ENCODE measurements at places on chromosomes 2 and 18. TPM values are rescaled to one million over a fixed set of nuclear protein-coding genes. Genes with fewer than 3 reads are reported as not detected.

- ATAC-seq: no peak
Measured at GRCh38 chr2:141770530-141770929, 360.3 kb downstream of the LRP1B start.

DNA sequence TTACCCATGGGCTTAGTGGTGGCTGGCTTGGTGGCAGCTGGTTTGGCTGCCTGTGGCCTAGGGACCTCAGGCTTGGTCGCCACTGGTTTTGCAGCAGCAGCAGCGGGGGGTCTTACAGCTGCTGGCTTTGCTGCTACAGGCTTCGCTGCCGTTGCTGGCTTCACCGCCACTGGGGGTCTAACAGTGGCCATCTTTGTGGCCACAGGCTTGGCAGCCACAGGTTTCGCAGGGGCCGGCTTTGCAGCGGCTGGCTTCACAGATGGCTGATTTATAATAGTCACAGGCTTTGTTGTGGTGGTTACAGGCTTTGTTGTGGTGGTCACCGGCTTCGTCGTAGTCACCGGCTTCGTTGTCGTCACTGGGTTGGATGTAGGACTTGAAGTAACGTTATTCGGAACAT lies 77.8 kb downstream of the COL6A3 start:
- no peak for ATAC-seq

DNA sequence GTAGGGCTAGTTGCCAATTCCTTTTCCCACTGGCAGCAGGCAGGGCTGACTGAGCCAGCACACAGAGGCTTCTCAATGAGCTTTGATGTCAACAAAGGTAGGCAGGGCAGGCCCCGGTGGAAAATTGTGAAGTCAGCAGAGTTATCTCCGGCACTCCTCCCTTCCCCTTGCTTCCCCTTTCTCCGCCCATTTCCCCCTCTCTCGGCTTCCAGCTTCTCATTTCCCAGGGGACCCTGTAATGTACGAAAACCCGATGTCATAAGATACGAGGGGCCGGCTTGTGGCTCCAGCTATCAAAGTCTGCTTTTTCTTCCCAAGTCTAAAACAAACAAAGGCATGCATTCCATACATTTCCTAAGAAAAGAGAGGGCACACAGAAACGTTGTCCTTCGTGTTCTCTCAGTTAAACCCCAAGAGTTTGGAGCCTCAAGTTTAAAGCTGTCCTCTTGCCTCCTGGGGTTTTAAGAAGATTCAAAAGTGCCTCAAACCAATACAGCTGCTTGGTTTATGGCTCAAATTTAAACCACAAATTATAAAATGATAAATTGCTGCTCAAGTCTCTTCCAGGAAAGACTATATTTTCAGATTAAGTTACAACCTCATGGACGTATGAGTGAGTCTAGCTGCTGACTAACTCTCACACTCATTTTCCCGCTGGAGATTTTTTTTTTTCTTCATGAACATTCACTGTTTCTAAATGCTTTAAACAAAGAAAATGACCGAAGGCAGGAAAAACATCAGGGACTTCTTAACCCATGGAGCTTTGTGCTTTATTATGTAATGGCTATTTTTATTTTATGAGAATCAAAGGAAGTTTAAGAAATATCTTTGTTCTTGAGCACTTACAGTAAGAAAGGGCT lies 27.2 kb upstream of the EML4 start:
- ATAC-seq: peak; percentile 85

- ATAC-seq: no peak
Measured at GRCh38 chr2:174392706-174393105, 2.8 kb upstream of the SCRN3 start.

The MC2R gene
- total RNA-seq: not detected

- ATAC-seq: no peak
Measured at GRCh38 chr18:22103647-22104031, 65.8 kb upstream of the GATA6 start.

- no peak for ATAC-seq
Measured at GRCh38 chr2:59206361-59206760, 965.2 kb upstream of the FANCL start.

GRCh38 chr2:73850009-73850408 lies 21.2 kb downstream of the STAMBP start:
- ATAC-seq: no peak

The COBLL1 gene
- total RNA-seq: 92.0 TPM

GRCh38 chr18:22558945-22559385 lies 141.2 kb upstream of the CTAGE1 start:
- ATAC-seq: peak; percentile 27

The ABCG5 gene
- not detected for total RNA-seq

DNA sequence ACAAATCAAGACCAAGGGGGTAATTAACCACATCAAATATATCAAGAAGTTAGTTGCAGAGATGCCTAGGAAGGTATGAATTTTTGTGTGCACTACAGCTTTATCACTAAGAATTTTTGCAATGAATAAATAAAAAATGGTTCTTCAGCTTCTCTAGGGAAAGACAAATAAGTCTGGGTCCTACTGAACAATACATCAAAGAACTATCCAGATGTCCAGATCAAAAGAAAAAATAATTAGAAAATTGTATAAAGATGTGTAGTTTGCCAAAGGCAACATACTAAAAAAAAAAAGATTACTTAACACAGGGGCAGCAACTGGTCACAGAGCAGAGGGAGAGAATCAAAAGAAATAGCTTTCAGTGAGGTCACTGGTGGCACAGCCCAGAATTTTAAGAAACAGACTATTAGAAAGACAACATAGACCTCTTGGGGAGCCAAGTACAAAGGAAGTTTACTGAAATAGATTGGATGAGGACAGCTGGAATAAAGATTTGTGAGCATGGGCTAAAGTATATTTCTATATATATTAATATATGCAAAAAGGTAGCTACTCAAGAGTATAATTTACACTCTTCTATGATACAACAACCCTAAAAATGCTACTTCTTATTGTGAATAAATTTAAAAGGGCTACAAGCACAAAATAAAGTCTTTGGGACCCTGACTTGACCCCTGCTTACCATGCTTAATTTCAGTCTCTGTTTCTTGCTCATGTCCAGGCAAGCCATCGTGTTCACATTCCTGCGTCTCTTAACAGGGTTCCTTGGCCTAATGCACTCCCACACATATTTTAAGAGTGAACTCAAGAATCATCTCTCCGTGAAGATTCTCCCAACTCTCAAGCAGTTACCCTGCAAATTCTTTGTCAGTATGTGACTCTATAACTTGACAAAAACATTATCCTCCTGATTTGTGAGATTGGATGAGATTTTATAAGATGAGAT lies 99.0 kb upstream of the GRB14 start:
- peak; percentile 49 for ATAC-seq

GRCh38 chr2:15800495-15801329 lies 139.6 kb upstream of the MYCN start:
- no peak for ATAC-seq

DNA sequence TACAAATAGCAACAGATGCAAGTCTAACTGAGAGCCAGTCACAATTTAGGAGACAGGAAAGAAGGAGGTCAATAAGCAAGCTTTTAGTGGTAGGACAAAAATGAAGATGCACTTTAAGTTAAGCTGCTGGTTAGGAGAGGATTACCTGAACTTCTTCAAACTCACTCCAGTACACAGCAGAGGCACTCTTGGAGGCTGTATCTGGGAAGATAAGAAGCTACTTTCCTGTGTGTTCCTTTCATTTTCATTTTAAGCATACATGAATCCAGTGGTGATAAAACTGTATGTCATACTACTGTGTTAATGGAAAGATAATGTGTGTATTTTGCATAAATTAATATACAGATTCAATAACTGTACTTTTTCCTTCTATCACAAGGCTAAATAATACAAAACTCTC lies 49.6 kb downstream of the HYCC2 start:
- no peak for ATAC-seq

GRCh38 chr18:75784390-75784789 lies 356.9 kb upstream of the SMIM21 start:
- ATAC-seq: no peak

DNA sequence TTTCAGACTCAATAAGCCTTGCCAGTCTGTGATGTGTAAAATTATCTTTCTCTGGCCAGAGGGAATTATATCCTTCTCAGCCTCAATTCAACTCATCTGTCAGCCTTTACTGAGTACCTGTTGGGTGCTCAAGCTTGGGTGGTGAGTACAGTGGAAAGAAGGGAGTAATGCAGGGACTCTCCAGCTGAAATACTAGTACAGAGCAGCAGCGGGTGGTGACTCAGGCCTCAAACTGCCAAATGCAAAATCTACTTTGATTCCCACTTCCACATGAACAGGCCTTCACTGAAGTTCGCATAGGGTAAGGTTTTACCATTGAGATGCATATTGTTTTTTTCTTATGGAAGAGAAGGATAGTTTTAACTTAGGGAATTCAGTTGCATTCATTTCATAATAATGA lies 326.8 kb downstream of the LRRTM1 start:
- ATAC-seq: no peak

GRCh38 chr2:215746226-215746886 lies 267.0 kb downstream of the MREG start:
- ATAC-seq: no peak

DNA sequence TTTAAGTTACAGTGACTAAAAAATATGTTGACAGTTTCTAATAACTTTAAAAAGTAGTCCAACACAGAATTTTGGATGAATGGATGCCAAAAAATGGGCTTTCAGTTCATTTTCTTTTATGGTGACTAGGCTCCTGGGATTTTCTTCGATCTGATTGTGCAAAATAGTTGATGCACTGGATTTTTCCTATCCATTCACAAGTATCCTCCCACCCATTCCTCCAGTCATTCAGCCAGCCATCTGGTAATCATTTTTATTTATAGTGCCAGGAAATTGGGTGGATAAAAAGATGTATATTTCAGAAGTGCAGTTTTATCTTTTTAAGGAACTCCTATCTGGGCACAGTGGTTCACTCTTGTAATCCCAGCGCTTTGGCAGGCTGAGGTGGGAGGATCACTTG lies 175.1 kb downstream of the PTPRM start:
- ATAC-seq: no peak

DNA sequence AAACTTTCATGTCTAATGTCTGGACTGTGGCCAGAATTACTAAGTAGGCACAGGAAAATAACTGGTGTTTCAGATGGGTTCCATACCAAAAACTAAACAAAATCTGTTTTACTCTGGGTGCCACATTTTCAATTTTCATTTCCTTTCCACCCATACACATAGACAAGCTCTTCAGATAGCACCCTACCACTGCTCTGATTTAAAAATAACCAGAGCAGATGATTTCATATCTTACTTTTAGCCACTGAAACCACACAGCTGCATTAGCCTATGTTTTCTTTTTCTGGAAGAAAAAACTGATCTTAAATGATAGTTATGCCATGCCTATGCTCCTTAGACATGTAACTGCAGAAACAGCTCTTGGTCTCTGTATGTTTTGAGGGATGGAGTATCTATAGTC lies 647.6 kb downstream of the CPS1 start:
- ATAC-seq: no peak

DNA sequence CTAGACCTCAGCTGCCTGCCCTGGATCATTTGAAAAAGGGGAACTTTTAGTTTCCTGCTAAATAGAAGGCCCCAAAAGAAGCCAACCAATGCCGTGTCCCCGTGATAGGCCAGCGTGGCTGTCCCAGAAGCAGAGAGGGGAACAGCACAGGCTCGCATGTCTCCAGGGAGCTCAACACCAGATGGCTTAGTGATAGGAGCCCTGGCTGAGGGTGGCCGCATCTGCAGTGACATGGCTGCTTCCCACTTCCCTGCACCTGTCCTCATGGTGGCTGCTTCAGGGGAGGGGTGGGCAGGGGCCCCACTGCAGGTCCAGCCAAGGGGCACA lies 79.6 kb downstream of the MBP start:
- ATAC-seq: no peak

GRCh38 chr2:101205521-101206479 lies 46.9 kb upstream of the CNOT11 start:
- peak; percentile 83 for ATAC-seq

- no peak for ATAC-seq
Measured at GRCh38 chr2:115691409-115691808, 1249.0 kb downstream of the DPP10 start.

GRCh38 chr2:28670856-28671255 lies 80.8 kb upstream of the PPP1CB start:
- no peak for ATAC-seq

- ATAC-seq: no peak
Measured at GRCh38 chr2:165544897-165545296, 75.4 kb downstream of the CSRNP3 start.

GRCh38 chr2:136060416-136060815 lies 57.5 kb downstream of the CXCR4 start:
- ATAC-seq: no peak

The DTNA gene
- total RNA-seq: 2.3 TPM

The DQX1 gene
- total RNA-seq: 5.6 TPM

The HAUS1 gene
- 18.4 TPM for total RNA-seq

The SKOR2 gene
- total RNA-seq: not detected

DNA sequence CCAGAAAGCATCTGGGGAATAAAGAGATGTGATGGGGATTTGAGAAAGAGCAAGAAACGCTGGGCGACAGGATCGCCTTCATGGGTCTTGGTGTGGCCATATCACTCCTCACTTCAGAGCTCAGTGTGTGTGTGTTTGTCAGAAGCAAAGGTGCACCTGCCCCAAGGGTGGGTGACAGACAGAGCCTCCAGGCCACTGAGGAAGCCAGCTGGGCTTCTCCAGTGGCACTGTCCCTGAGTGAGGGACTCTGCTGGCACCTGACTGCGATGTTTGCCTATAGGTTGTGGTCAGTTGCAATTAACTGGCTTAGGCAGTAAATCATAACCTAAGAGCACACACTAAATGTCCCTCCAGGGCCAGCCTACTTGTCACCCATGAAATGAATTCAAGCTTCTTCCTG lies 23.5 kb upstream of the GNAL start:
- no peak for ATAC-seq

DNA sequence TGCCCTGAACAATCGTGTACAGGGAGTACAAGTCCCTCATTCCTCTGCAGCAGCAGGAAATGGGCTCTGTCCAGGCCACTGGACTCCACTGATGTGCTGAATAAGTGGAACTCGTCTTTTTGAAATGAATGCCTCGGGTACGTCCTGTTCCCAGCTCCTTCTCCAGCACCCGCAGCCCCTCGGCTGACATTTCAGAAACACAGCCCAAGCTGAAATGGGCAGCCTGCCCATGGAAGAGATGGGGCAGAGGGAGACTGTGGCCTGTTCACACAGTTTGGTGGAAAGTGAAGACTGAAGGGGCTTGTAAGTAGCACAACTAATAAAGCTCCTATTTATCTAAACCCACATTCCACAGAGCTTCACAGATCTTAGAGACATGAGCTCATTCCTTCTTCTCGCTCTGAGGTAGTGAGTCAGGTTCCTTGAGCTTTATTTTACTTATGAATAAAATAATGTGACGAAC lies 498.6 kb downstream of the TXNL1 start:
- ATAC-seq: no peak

Measured in esophagus mucosa (tissue), 1 donor.